ENCODE measurements at places on chromosomes 1 and 21. TPM values are rescaled to one million over a fixed set of nuclear protein-coding genes. Genes with fewer than 3 reads are reported as not detected.

SOX13 gene
- total RNA-seq = 0.35 TPM

ELAPOR1 gene
- total RNA-seq = 0.20 TPM

GRCh38 chr1:84214115-84214956 lies 70.3 kb downstream of the PRKACB start:
- DNase-seq = no peak

DNA sequence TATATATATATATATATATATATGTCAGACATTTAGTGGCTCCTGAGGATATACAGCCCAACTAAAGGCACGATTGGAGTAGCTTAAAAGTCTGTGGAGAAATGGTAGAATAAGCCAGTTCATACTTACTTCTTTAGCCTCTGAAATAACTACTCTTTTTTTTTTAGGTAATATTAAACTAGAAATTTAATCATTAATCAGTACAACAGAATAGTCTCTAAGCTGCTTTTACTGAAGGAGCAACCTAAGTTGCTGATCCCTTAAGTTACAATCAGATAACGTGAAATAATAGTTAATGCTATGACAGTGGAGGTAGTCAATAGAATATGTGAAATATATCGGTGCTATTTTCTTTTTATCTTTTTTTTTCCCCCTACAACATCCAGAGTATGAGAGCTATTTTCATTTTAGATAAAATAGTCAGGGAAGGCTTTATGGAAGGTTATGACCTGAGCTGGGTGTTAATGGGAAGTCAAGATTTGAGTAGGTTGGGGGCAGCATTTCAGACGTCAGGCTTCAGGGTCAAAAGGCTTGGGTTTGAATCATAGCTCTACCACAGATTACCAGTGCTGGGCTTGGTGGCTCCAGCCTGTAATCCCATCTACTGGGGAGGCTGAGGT lies 15.6 kb downstream of the ZMPSTE24 start:
- no peak for DNase-seq

DNA sequence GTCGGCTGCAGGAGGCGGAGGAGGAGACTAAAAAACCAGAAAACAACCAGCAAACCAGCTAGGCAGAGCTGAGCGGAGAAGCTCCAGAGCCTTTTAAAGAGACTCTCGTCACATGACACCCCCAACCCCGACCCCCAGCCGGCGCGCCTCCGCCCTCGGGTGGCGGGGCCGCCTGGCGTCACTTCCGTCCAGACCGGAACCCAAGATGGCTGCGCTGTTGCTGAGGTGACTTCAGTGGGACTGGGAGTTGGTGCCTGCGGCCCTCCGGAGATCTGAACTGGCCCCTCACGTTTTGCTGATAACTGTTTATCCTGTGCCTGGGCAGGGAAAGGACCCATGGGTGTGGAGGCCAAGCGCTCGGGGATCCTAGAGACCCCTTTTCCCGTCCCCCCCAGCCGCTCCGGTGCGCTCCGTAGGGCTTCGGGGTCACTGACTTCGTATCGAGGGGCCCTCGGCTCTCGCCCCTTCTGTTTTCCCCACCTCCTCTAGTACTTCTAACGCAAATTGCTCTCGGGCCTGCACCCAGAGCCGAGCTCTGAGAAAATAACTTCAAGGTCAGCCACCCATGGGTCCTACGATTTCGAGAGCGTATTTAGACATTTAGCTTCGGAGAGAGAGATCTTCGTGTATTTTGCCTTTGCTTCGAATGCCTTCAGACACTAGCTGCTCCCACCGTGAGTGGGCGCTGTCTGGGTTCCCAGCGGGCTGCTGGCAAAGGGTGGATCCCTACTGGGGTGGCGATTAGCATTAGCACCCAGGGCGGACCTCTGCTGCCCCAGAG lies at the start of gene SDHC:
SDHC (plus strand) TSS at position 181 of the 781 bp plus-strand sequence; CDS start at position 206, 25 bp downstream.
- DNase-seq = peak; percentile 93
